ENCODE measurements at places on chromosomes 3 and 15.

DNA sequence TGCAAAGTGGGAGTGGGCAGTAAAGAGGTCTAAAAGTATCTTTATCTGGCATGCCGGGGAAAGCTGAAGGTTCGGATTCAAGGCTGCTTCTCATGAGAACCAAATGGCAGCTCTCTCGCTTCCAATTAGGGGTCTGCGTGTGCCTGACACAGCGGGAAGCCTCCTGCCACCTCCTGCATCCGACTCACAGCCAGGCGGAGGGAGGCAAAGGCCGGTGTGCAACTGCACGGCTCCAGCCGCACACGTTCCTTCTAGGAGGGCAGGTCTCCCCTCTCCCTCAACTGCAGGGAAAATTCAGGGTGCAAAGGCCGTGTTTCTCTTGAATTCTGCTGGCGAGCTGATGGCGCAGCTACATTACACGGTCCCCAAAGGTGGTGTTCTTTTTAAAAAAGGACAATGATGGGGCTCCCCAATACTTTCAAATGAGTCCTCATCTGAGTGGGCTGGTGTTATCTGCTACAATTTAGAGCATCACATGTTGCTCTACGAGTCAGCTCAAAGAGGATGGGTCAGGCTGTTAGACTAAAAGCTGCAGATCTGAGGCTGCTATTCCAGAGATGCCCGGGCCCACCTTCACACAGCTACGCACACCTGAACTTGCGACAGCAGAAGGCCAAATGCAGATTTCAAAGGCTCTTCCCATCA lies 226.6 kb downstream of the ADAMTS17 start:
- no peak for DNase-seq

- no peak for DNase-seq
Measured at GRCh38 chr3:126665221-126665936, 10.5 kb upstream of the TXNRD3 start.

DNA sequence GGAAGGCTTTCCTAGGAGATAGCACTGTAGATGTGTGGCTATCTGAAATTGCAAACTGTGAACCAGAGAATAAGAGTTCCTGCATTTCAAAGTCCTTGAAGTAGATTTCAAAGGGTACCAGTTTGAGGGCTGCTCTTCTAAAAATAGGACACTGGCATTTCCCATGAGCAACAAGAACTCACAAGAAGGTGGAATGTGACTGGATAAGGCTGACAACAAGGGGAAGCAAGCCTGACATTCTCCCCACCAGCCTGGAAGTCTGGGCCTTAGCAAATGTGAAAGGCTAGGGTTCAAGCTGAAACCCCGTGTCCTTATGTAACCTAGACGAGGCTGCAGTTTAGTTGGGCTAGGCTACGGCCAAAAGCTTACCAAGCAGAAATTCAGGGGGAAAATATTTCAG lies 18.7 kb upstream of the TJP1 start:
- no peak for DNase-seq

DNA sequence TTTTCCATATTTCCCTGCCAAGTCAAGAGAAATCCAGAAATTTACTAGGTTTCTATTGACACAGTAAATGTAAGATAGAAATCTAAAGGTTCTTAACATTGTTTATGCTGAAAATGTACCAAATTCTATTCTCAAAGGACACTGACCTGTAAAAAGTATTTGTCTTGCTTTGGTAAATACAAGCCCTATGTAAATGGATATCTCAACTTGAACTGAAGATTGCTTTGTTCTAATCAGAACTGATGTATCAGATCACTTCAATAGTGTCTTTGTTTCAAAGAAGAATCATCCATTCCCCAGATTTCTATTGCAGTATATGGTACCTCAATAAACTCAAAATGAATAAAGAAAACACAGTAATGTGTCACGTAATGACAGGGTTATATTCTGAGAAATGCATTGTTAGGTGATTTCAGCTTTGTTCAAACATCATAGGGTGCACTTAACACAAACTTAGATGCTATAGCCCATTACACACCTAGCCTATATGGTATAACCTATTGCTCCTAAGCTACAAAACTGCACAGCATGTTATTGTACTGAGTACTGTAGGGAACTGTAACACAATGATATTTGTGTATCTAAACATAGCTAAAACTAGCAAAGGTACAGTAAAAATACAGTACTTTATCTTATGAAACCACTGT lies 143.5 kb upstream of the NECTIN3 start:
- DNase-seq = no peak

- DNase-seq = no peak
Measured at GRCh38 chr3:16151109-16151508, 23.4 kb upstream of the GALNT15 start.

DNA sequence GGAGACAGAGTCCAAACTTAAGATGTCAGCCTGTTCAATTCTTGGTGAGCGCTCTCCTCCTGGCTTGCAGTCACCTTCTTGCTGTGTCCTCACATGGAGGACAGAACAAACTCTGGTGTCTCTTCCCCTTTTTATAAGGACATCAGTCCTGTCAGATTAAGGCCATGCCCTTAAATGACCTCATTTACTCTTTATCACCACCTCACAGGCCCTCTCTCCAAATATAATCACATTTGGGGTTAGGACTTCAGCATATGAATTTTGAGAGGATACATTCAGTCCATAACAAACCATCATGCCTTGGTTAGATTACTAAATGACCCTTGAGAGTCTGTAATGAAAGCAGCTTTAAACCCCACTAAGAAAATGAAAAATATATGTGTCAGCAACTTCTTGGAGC lies 175.2 kb downstream of the TAFA4 start:
- no peak for DNase-seq

- DNase-seq = no peak
Measured at GRCh38 chr3:149122721-149123578, 6.5 kb upstream of the HPS3 start.

GRCh38 chr3:158085931-158086330 lies 20.3 kb downstream of the SHOX2 start:
- no peak for DNase-seq

DNA sequence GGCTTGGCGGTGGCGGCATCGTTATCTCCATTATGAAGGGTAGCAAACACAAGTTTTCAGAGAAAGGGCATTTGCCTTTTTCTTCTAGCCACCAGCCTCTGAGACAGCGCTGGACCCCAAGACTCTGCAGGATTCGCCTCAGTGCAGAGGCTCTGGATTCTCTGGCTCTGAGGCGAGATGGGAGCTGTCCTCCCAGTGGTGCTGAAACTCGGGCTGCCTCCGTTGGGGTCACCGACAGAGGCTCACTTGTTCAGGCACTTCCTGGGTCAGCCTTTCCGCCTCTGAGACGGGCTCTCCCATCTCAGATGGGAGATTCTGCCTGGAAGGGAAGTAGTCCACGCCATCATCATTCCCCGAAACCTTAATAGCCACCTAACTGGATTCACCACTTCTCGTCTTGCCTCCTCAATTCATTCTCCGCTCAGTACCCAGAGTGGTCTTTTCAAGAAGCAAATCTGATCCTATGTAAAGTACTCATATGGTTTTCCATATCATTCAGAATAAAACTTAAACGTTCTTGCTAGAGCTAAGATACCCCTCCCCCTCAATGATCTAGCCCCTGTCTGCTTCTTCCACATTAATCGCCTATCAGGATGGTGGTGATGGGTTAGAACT lies 76.9 kb downstream of the RHCG start:
- DNase-seq = no peak

DNA sequence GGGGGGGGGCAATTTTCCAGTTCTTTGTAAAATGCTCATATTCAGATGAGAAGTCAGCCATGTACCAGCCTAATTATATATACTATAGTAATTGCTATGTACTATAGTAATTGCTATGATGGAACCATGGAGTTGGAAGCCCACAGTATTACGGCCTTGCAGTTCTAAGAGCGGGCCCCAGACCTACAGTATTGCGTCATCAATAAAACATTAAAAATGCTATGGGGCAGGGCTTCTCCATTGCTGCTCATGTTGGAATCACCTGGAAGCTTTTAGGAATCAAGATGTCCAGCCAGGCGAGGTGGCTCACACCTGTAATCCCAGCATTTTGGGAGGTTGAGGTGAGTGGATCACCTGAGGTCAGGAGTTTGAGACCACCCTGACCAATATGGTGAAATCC lies 443.7 kb upstream of the GRM7 start:
- DNase-seq = no peak

DNA sequence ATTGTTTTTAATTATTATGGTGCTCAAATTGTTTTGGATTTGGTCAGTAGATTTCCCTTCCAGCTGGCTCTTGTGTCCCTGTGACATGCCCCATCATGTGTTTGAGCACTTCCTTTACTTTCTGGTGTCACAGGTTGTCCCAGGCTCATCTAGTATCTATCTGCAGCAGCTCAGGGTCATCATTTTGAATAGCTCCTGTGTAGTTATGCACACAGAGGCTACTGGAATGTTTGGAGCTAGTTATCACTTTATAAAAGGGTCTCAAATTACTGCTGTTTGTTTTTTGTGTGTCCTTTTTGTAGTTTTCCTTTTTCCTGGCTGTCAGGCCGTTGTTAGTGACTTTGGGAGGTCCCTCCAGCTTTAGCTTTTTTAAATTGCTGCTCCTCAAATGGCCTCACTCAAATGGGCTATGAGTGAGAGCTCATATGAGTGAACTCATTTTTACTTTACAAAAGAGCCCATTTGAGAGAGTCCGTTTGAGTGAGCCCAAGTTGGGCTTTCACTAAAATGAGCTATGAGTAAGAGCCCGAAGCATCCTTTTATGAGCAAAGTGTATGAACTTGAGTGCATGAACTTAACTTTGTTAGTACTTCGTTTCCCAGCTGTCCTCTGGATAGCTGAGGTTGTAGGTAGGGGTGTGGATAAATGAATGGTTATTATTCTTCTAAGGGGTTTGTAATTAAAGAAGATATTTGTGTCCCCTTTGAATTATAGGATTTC lies 43.8 kb downstream of the SQOR start:
- DNase-seq = no peak

GRCh38 chr3:72537448-72537847 lies 310.8 kb downstream of the SHQ1 start:
- no peak for DNase-seq

DNA sequence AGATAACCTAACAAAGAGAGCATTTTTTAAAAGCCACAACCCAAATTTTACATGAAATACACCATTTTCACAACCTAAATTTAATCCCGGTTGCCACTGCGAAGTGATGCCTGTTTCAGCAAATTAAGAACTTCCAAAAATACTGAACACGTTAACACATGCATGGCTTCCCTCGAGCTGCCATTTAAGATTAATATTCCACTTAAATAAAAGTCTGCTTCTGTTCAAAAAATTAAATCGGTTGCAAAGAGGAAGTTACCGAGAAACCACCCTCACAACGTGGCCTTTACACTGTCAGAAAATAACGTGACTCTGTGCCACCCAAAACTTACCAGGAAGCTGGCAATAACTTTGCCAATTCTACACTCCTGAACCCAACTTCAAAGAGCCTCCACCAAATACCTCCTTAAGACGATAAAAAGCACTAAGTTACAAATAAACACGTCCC lies 1.2 kb downstream of the TBL1XR1 start:
- DNase-seq = no peak

GRCh38 chr3:135997554-135998320 lies 32.2 kb downstream of the PPP2R3A start:
- DNase-seq = no peak

DNA sequence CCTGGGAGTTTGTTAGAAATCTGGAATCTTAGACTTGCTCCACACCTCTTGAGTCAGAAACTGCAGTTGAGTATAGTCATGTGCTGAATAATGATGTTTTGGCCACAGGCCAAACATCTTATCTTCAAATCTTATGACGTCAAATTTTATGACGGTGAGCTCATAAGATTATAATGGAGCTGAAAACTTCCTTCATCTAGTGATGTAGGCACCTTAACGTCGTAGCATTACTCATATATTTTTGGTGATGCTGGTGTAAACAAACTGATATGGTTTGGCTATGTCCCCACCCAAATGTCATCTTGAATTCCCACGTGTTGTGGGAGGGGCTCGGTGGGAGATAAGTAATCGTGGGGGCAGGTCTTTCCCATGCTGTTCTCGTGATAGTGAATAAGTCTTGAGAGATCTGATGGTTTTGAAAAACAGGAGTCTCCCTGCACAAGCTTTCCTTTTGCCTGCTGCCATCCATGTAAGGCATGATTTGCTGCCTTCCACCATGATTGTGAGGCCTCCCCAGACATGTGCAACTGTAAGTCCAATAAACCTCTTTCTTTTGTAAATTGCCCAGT lies 268.0 kb upstream of the PROK2 start:
- no peak for DNase-seq

GRCh38 chr3:190097617-190098016 lies 23.1 kb downstream of the P3H2 start:
- DNase-seq = no peak

DNA sequence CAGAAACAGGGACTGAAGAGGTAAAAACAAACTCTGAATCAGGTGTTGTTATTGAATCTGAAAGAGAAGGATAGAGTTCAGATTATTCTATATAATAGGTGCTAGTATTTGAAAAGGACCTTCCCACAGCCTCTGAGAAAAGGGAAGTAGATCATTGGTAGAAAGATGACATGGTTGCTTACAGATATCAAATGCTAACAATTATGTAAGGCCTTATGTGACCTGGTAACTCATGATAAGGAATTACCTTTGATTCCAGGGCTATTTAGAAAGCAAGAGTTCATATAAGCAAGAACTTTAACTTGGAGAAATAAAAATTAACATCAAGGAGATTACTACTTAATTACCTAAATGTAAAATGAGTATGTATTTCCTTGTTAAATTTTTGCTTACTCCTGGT lies 7.6 kb downstream of the SLC27A2 start:
- no peak for DNase-seq

DNA sequence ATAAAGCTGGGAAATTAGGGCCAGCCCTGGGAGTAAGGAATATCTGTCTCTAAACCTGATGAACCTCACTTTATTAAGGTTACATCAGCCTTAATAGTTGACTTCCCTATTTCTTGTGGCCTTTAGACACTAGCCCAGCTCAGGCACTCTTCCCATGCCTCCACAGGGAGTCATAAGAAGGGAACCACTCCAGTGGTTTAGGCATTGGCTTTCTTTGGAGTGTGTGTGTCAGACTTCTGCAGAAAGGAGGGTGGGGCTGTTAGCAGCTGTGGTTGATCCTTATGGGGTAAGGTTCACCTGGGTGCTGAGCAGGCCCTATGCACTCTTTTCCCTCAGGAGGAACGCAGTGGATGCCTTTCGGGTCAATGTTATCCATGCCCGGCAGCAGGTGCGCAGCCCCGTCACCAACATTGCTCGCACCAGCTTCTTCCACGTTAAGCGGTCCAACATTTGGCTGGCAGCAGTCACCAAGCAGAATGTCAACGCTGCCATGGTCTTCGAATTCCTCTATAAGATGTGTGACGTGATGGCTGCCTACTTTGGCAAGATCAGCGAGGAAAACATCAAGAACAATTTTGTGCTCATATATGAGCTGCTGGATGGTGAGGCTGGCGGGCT lies 4.0 kb downstream of the AP2M1 start:
- DNase-seq = no peak

Measured in stimulated activated CD4-positive, alpha-beta T cell treated with anti-CD3 and anti-CD28 coated beads, Interleukin-1b, Interleukin-23, amount 100 ng/mL, for 1 hour (primary cell).